ENCODE measurements at places on chromosomes 6 and 20.

DNA sequence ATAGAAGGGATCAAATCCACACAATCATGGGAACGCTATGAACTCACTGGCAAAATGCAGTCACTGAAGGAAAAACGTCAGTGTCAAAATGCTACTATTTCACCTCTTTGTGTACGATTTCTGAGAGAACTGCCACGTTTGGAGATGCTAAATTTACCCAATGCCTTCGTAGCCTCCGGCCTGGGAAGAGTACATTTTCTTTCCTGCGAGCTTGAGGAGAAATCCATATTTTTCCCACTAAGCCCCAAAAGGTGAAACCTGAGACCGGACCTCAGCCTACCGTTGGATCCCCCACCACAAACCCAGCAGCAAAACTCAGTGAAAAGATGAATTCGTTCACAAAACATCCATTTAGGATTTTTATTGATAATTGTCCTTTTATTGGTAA lies 131.7 kb downstream of the GPX5 start:
- DNase-seq = no peak

- DNase-seq = no peak
These were observed 15.2 kb upstream of the STK35 start for GRCh38 chr20:2086177-2086979.

- no peak for DNase-seq
These were observed 279.6 kb upstream of the SULF2 start for GRCh38 chr20:48064929-48065328.

GRCh38 chr6:24536466-24536865 lies 41.7 kb downstream of the ALDH5A1 start:
- DNase-seq = no peak

DNA sequence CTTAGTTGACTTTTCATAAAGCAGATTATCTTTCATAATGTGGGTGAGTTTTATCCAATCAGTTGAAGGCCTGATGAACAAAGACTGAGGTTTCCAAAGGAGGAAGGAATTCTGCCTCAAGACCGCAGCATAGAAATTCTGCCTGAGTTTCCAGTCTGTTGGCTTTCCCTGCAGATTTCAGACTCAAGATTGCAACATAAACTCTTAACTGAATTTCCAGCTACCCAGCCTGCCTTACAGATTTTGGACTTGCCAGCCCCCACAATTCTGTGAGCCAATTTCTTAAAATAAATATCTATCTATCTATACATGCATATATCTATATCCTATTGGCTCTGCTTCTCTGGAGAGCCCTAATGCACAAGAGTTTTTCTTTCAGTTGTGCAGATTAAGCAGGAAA lies 57.3 kb upstream of the SMLR1 start:
- no peak for DNase-seq

DNA sequence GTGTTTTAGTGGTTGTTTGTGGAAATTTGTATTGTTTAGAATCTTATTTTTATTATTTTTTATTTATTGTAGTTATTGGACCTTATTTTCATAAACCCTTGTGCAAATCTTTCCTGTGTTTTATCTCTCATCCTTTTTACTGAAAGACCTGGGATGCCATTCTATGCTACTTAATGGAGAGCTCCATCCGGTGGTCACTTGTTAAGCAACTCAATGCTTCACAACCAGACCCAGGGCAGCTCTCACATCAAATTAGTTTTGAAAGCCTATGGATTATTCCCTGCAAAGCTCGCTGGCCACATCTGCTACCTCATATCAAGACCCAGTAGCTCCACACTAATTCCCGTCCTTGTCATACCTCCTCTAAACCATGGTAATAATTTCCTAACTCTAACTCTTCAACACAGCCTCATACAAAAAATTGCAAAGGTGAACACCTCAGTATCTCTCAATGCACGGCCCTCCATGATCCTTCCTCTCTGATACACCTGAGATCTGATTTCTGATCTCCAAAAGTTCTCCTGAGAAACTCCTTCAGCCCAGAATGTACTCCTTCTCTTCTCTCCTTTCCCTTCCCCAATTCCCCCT lies 296.6 kb upstream of the MANEA start:
- no peak for DNase-seq

DNA sequence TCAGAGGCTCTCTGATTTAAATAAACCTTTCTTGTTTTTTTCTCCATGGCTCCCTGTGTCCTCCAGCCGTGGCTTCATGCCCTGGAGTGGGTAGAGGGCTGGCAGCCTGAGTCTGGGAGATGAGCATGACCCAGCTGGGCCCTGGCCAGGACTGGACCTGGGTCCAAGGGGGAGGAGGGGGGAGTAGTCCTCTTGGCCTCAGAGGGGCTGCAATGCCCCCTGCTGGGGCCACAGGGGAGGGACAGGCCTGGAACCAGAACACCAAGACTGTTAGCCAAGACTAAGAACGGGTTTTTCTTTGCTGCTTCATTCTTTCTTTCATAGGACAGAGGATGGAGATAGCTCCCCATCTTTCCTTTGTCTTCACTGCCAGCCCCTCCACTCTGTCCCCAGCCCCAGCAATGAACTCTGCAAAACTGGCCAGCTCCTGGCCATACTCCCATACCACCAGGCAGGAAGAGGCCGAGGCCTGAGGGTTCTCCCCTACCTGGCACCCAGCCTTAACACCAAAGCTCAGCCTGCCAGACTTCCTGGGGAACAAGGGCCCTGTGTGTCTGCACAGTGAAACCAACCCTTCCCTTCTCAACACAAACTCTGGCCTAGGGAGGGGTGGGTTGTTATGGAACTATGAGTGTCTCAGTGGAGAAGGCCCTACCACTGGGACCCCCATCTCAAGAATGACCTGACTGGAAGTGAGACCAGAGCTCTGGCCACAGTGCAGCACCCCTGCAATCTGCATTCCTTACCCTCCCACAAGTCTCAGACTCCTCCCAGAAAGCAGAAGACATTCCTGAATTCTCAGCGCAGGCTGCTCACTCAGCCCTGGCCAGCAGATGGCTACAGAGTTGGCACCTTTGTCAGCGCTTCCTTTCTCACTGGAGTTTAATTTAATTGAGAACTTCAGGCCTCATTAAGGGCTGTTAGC lies 11.0 kb downstream of the SLC29A1 start:
- no peak for DNase-seq

DNA sequence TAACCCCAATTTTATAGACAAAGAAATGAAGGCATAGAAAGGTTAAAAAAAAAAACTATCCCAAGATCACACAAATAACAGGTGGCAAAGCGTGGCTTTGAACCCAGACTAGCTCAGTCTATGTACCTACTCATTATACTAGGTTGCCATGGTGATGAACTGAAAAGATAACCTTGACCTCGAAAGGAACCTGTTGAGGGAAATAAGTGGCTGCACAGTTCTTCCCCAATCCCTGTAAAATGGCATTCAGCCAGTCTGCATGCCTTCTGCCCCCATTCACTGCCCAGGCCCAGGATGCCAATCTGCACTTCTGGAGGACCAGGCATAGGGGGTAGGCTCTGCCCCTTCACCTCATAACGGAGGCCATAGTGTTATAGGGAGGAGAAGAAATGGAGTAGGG lies 295.2 kb downstream of the PTPRT start:
- DNase-seq = no peak

DNA sequence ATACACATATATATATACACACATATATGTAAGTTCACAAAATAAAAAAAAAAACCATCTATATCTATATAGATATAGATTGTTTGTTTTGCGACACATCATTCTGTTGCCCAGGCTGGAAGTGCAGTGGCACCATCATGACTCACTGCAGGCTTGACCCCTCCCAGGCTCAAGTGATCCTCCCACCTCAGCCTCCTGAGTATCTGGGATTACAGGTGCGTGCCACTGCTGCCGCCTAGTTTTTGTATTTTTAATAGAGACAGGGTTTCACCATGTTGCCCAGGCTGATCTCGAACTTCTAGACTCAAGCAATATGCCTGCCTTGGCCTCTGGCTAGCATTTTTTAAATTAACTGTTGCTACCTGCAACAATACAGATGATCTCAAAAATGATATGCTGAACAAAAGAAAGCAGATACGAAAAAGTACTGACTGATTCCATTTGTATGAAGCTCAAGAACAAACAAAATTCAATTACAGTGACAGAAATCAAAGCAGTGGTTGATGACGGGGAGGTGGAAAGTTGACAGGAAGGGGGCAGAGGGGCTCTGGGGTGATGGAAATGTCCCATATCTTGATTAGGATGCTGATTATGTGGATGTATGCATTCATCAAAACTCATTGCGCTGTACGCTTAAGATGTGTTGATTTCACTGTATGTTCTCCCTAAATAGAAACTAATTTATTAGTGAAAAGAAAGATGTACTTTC lies 49.6 kb downstream of the ATXN1 start:
- no peak for DNase-seq

GRCh38 chr6:108168090-108168463 lies 2.3 kb downstream of the NR2E1 start:
- DNase-seq = no peak

DNA sequence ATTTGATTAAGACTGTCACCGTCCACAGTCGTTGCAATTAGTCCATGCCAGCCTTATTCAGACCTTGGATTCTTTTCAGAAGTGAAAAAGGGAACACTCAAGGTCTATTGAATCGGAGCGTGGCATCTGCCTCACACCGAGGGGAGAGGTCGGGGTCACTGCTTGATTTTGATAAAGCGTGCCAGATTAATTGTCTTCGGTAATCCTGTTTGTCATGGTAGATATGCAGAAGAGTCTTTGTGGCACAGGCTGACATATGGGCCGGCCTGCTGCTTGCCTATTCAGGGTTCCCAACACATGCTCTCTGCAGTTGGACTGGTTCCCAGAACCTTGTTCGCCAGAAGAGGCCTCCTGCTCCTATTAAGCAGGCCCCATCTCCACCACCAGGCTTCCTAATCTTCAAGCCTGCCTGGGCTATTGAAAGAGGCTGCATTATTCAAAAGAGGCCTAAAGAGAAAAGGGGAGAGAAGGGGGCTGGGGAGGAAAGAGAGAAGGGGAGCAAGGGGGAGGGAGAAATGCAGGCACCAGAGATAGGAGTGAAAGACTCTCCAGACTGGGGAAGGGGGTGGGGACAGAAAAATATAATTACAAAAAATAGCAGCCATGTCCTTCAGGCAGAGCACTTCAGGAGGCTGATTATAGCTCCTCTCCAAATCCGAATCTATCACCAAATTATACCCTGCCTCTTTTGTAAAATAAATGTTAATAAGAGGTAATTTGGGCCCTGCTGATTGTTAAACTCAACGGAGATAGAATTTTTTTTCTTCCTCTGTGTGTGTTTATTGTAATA lies 611.3 kb downstream of the HDGFL1 start:
- no peak for DNase-seq

DNA sequence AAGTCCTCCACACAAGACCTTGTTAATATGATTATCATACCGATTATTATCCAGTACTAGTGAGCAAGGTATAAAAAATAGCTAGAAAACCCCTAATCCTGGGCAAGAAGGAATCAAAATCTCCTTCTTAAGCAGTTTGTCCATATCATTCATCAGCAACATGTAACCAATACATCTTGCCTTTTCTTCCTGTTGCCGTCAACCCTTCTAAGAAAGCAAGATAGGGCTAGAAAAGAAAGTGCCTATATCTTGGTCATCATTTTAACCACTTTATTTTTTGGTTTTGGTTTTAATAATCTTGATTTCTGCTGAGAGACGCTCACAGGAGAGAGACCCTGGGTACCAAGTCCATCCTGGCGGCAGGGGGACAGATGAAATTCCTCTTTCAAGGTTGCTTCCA lies 27.2 kb upstream of the PREX1 start:
- no peak for DNase-seq

GRCh38 chr6:113634352-113635163 lies 222.6 kb upstream of the MARCKS start:
- DNase-seq = no peak

GRCh38 chr6:52317211-52317610 lies 32.7 kb upstream of the MCM3 start:
- DNase-seq = no peak

GRCh38 chr6:166476061-166476591 lies 93.4 kb upstream of the MPC1 start:
- no peak for DNase-seq

- no peak for DNase-seq
These were observed 13.8 kb downstream of the UBE2V1 start for GRCh38 chr20:50099113-50099512.

DNA sequence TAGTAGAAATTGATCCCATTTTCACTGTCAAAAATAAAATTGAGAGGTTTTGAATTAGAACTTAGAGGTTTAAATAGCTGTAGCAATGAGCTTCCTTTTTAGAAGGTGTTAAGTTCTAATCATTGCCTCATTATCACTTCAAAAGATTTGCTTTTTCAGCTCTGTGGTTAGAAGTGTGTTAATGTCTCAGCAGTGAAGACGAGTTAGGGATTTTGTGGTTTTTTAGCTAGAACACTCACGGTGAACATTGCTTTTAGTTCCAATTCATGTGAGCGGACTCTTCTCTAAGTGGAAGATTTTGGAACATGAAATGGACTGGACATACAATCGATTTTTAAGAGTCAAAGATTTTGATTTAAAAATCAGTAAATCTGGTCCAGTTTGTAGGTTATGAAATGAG lies 12.7 kb upstream of the IFNGR1 start:
- no peak for DNase-seq

DNA sequence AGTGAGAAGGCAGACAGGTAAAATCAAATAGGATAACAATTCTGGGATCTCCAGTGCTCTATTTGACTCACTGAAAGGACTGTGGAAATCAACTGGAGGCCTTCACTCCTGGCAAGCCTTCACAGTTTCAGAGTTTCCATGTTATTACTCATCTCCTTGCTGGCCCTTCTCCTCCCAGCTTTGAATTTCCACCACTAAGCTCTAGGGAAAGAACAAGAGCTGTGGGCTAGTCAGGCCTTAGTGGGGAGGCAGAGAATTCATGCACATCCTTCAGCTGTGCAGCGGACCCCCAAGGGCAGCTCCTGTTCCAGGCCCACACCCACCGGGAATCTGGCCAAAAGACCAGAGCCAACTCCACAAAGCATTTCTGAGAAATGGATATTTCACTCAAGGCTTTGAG lies 26.0 kb downstream of the MYLIP start:
- no peak for DNase-seq

GRCh38 chr20:10239954-10240353 lies 21.3 kb downstream of the SNAP25 start:
- DNase-seq = peak; percentile 11

DNA sequence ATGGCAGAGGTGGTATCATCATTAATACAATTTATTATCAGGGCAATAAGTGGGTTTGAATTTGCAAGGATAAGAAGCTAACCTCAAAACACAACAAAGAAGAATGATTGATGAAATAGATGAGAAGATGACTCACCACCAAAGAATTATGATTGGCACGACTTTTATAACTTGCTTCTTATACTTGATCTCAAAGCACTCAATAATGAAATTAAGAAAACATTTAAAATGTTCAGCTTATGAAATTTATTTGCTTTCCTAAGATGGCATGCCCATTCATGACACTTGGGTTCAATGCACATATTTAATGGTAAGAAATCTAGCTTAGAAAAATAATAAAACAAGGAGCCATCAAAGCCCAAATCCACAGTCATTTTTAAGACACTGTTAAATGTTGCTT lies 477.5 kb downstream of the GJA1 start:
- DNase-seq = no peak

All from kidney capillary endothelial cell (primary cell).